Caki2 (cell line): ENCODE measurements at places on chromosomes 12 and 14.

- no peak for DNase-seq
Measured at GRCh38 chr14:67493092-67493717, 4.7 kb upstream of the TMEM229B start.

- DNase-seq = no peak
Measured at GRCh38 chr12:40534828-40535227, 157.4 kb upstream of the CNTN1 start.

DNA sequence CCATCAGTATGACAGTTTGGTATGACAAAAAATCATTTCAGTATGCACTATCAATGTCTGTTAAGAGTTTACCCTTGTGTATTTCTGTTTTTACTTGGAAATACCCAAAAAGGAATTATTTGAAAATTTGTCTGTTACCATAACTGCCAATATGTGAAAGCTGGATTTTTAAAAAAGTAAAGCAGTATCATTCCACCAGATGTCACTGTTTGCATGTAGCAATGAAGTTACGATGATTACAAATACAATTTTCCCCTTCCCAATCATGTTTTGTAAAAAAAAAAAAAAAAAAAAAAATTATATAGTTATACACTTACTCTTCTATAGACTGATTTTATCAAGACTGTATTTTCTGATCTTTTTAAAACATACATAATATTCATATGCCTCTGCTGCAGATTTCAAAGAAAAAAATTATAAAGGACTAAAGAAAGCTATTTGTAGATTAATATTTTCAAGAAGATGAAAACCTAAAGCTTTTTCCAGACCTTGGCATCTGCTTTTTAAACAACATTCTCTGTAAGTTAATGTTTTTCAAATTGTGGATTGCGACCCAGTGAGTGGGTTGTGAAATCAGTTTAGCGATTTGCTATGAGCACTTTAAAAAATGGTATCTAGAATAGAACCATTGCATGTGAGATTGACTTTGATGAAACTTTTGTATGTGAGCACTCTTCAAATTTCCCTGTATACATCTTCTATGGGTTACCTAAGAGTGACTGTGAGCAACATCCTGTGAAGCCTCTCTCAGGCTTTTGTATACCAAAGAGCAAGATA, 114.2 kb downstream of the TTC6 start:
- DNase-seq = no peak

GRCh38 chr14:36271939-36272907, 48.2 kb downstream of the MBIP start:
- DNase-seq = no peak

DNA sequence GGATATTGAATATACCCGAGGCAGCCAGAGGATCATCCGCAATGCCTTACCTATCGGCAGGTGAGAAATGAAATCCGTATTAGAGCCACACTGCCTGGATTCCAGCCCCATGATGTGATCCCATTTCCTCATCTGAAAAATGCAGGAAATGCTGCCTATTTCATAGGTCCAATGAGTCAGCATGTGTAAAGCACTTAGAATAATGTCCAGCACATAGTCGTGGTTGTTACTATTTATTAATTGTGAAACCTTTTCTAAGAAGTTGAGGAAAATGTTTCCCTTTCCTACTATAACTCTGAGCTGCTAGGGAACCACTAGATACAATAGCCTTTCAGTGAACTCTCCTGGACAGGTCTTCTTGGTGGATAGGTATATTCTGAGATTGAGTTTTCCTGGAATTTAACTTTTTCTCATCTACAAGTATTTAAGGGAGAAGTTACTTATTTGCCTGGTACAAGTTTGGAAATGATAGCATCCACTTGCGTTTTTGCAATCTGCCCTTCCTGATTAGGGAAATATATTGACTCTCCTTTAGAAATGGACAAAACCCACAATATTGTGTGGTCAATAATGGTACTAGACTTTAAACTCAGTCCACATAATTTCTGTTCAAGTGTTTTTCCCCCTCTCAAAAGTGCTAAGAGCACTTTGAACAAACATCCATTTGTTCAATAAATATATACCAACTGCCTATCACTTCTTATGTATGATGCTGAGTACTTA, 12.2 kb downstream of the POLR3B start:
- DNase-seq = peak; percentile 12

GRCh38 chr14:64117671-64118402, 176.3 kb downstream of the ESR2 start:
- peak; percentile 43 for DNase-seq

GRCh38 chr12:63930971-63931370, 86.5 kb downstream of the SRGAP1 start:
- no peak for DNase-seq

- DNase-seq = peak; percentile 73
Measured at GRCh38 chr12:57845478-57846284, 848 bp downstream of the CTDSP2 start.

- no peak for DNase-seq
Measured at GRCh38 chr12:95615749-95616148, 64.5 kb upstream of the USP44 start.

GRCh38 chr14:65854215-65854614, 441.7 kb downstream of the FUT8 start:
- DNase-seq = no peak

GRCh38 chr14:104302794-104303405, 164.5 kb downstream of the KIF26A start:
- no peak for DNase-seq

DNA sequence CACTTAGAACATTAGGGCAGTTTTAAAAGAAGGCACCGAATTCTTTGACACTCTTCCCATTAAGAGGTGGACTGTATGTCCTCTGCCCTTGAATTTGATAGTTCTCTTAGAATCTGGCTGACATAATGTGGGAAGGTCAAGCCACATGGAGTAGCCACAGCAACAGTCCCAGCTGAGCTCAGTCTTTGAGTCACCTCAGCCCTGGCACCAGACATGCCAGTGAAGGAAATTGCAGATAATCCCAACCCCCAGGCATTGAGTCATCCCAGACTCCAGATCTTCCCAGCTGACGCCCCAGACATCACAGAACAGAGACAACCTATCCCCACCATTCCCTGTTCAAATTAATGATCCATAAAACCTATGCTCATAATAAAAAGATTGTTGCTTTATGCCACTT, 83.4 kb downstream of the GTF2A1 start:
- DNase-seq = peak; percentile 68
